ENCODE measurements at places on chromosomes 5 and 9. TPM values are rescaled to one million over a fixed set of nuclear protein-coding genes. Genes with fewer than 3 reads are reported as not detected.

DNA sequence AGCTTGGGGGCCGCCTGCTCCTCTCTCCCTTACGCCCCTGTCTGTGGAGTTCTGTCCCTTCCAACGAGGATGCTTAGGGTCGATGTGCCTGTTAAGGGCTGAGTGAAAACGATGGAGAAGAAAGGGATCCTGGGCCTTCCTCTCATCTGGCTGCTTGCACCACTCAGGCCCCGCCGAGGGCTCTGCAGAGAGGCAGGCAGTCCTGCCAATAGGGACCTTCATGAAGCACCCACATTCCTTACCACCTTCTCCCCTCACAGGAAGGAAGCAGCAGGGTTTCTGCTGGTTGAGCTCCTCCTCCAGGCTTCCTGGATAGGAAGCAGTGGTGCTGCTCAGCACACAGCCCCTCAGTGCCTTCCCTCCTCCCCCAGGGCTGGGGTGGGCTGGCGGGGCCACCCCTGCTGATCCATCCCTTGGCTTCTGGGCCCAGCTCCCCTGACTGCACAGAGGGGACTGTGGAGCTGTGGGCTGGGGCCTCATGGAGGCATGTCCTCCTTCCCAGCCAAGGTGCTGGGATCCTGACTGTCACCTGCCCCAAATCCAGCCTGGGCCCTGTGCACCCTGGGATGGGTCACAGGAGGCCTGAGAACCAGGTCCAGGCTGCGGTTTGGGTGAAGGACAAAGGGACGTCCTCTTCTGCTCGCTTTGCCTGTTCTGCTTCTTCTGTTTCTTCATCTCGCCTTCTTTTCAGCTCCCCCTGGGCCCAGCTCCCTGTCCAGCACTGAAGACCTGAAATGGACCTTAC lies 50.5 kb downstream of the AHRR start:
- no peak for DNase-seq

Gene SEMA5A
- 22.9 TPM for total RNA-seq

DNA sequence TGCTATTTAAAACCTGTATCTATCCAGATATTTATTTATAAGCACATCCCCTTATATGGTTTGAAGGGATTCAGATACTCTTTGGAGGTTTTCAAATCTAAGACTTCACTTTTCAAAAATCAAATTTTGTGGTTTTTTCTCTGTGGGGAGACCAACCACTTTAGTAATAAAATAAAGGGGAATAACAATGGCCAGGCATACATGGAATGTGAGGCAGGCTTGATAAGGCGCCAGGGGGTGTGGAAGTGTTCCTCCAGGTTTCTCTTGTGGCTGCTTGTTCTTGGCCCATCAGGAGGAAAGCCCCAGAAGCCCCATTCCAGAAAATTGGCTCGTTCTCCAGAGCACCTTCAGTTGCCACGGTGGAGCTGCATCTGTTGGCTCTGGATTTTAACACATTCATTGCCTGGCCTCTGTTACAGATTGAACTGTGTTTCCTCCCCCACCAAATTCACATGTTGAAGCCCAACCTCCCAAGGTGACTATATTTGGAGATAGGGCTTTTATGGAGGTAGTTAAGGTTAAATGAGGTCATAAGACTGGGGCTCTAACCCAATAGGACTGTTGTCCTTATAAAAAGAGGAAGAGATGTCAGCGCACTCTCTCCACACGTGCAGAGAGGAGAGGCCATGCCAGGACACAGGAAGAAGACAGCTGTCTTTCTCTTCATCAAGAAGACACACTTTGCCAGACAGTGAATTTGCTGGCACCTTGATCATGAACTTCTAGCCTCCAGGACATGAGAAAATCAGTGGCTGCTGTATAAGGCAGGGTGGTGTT lies 195.9 kb downstream of the TMEM38B start:
- DNase-seq, result no peak

GRCh38 chr5:13831351-13831750 lies 113.1 kb downstream of the DNAH5 start:
- DNase-seq, result no peak

DNA sequence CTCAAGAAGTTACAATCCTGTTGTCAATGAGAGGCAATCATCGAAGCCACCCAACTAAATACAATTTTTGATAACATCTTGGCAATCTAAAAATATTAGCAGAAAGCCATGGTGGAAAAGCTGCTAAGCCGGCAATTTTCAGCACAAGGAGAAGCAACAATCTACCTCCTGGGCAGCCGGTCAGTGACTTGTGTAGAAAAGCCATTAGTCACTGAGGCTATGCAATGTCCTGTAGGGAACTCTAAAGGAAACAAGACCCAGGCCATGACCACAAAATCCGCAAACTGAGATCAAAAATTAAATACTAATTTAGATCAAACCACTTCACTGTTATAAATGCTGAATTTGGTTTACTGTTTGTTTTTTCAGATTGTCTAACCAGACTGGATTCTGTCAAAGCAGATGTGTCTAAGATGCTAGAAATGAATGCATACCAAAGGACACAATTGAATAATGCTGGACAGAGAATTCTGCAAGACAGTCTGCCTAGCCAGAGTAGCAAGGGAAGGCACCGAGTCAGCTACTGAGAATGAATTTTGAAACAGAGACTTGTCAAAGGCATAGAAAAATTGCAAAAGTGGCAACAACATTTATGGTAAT lies 384.8 kb downstream of the PRELID2 start:
- no peak for DNase-seq

GRCh38 chr9:71472400-71472799 lies 295.9 kb downstream of the CEMIP2 start:
- no peak for DNase-seq
